ENCODE measurements at places on chromosomes 4 and X.

- no peak for DNase-seq
Measured at GRCh38 chr4:25722964-25723363, 67.3 kb downstream of the SLC34A2 start.

DNA sequence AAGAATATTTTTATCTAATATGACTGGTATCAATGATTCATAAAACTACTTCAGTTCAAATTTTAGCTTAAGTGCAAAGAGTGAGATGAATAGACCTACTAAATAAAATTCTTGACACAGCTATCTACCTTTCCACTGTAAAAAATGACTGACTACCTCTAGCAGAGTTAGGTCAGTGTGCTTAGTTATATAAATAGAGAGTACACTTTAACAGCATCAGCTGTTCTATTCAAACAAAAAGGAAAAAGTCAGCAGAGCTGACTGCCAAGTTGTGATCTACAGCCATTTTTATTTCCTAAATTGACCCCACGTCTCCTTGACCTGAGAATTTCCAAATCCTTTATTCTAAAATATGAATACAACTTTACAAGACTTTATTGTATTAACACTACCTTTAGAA lies 262.4 kb downstream of the CAMK2D start:
- DNase-seq: no peak

GRCh38 chrX:78109458-78109857 lies 5.4 kb downstream of the PGK1 start:
- no peak for DNase-seq

GRCh38 chr4:182826391-182826790 lies 90.8 kb downstream of the DCTD start:
- no peak for DNase-seq

- DNase-seq: no peak
Measured at GRCh38 chrX:149799938-149800337, 18.2 kb downstream of the MAGEA9 start.

DNA sequence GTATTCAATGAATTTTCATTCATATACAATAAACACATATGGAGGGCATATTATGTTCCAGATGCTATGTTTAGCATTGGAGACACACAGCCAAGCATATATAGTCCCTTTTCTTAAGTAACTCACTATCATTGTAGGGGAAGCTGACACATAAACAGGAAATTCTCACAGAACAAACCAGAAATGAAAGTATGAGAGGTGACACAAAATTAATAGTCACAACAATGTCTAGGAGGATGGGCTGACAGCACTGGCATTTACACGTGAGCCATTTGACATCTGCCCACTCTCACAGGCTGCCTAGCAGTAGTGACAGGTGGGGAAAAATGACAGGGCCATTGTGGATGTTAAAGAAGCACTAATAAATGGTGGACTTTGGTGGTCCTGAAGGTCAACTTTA lies 2.6 kb upstream of the CNOT6L start:
- DNase-seq: no peak

DNA sequence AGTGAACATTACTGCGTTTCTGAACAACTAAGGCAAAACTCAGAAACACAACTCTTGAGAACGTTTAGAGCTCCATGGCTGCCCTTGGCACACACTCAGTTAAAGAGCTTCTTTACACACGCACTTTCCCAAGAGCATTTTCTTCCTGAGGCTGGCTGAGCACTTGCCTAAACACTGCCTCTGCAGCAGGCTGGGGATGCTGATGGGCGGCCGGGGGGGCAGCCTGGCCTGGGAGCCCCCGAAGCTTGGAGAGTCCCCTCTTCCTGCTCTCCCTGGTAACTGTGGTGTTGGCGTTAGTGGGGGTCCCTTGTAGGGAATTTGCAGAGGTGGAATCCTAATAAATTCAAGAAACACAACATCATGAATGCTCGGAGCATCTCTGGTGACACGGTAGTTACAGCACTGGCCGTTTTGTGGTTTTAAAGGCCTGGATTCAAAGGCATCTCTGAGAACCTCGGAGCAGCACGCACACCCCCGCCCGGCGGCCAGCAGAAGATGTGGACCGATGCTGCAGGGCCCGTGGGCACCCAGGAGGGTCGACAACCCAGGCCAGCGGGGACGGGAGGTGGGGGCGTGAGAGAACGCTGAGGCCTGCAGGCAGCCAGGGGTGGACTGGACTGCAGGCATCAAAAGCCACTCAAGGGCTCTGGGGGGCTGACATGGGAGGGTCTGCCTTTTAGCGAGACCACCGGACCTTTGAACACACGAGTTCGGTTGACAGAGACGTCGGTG lies 45.4 kb downstream of the FGFRL1 start:
- no peak for DNase-seq

DNA sequence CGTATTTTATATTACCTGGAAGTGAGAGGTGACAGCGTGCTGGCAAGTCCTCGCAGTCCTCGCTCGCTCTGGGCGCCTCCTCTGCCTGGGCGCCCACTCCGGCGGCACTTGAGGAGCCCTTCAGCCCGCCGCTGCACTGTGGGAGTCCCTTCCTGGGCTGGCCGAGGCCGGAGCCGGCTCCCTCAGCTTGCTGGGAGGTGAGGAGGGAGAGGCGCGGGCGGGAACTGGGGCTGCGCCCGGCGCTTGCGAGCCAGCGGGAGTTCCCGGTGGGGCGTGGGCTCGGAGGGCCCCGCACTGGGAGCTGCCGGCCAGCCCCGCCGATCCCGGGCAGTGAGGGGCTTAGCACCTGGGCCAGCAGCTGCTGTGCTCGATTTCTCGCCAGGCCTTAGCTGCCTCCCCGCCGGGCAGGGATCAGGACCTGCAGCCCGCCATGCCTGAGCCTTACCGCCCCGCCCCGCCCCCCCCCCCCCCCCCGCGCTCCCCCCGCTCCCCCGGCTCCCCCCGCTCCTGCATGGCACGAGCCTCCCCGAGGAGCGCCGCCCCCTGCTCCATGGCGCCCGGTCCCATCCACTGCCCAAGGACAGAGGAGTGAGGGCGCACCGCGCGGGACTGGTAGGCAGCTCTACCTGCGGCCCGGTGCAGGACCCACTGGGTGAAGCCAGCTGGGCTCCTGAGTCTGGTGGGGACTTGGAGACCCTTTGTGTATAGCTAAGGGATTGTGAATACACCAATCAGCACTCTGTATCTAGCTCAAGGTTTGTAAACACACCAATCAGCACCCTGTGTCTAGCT lies 298.9 kb upstream of the MAGEB16 start:
- no peak for DNase-seq

- DNase-seq: no peak
Measured at GRCh38 chr4:120611092-120611491, 311.4 kb downstream of the PRDM5 start.

GRCh38 chr4:165439981-165440380 lies 61.2 kb downstream of the CPE start:
- DNase-seq: no peak

DNA sequence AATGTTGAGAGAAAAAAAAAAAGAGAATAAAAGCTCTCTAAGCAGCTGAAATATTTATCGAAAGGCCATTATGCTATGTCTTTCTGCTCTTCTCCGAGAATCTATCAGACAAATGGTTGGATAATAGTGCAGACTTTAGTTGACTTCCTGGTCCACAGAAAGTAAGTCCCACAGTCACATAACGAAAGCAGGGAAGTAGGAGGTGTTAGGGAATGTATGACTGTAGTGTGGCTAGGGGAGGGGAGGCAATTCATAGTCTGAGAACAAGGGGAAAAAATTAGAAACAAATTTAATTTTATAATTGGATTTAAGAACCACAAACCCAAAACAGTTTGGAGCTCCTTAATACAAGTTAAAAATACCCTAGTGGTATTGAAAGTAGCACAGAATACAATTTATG lies 79.7 kb upstream of the VEGFC start:
- peak; percentile 40 for DNase-seq

- no peak for DNase-seq
Measured at GRCh38 chr4:81424816-81425755, 46.6 kb downstream of the RASGEF1B start.

GRCh38 chr4:21113496-21114223 lies 413.4 kb downstream of the PACRGL start:
- DNase-seq: peak; percentile 79

- DNase-seq: no peak
Measured at GRCh38 chr4:182147391-182147790, 95.8 kb upstream of the TENM3 start.

DNA sequence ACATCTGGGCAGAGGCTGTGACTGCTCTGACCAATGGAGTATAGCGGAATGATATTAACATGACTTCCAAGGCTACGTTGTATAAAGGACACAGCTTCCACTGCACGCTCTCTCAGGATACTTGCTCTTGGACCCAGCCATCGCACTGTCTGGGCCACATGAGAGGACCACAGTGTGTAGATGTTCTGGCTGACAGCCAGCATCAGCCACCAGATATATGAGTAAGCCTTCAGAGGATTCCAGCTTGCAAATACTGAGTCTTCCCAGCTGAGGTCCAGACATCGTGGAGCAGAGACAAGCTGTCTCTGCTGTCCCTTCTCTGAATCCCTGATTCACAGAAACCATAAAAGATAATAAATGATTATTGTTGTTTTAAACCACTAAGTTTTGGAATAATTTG lies 146.8 kb upstream of the USP9X start:
- peak; percentile 56 for DNase-seq

DNA sequence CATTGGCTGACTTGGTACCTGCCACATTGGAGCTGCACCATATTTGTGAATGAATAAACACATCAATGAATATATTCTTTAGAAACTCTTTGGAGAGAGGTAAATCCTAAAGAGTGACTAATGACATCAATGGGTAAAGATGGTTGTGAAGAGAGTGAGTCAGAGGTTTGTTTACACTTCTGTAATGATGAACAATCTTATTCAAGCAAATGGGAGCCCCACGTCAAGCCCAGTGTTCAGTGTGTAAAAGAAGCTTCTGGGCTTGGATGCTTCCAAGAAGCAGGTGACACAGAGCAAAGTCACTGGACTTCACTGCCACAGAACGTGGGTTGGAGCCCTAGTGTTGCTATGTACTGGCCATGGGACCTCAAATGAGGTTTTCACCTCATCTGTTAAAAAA lies 319.0 kb downstream of the STK32B start:
- DNase-seq: peak; percentile 95

DNA sequence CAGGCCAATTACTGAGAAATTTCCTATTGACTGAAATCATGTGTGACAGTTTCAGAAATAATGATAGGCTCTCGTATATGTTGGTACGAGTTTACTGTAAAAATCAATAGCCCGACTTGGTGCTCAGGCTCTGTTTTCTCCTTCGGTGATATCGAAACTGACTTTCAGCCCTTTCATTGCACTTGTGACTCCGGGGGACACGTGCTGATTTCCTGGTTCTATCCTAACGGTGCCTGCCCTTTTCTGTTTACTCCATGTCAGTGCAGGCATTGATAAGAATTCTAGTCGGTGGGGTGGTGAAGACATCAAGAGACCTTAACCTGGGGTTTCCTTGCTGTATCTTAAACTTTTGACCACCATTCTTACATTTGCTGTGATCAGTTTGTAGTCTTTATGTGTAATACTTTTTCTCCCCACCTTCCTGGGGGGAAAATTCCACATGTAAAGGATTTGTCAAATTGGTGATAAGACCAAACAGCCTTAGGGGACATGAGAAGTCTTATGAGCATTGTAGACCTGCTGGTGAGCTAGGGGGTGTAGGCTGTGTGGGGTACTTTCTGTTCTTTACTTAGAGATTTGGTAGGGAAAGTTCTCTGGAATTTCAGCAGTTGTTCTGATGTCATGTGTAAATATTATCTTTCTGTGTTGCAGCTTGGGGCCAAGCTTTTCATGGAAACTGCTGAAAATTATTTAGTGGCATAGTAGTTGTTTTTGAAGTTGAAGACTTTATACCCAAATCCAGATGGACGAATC lies 52.7 kb downstream of the TMEM131L start:
- no peak for DNase-seq

DNA sequence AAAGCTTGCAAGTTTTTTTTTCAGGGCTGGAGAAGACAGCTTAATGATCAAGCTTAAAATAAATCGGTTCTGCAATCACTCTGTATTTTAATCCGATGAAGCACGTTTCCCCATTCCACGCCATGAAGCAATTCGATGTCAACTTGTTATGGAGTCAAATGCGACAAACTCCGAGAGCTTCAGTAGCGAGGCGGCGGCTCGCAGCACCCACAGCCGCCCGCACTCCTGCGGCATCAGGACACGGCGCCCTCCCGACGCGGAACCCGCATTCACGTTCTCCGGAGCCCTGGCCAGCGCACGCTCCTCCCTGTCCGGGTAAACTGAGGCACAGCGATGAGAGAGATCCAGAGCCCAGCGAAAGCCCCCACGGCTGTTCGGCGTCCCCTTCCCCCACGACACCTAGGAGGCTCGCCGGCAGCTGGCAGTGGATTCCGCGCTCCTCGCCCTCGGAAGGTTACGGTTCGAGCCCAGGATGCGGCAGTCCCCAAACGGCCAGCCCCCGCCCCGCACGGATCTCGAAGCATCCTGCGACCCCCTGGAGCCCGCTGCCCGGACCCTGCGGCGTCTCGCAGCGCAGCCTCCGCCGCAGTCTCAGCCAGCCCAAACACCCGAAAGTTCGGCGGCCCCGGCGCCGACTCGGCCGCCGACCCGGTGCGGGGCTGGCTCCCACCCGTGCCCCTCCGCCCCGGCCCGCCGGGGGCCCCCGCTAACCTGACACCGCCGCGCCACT lies 507 bp downstream of the MFAP3L start:
- no peak for DNase-seq

DNA sequence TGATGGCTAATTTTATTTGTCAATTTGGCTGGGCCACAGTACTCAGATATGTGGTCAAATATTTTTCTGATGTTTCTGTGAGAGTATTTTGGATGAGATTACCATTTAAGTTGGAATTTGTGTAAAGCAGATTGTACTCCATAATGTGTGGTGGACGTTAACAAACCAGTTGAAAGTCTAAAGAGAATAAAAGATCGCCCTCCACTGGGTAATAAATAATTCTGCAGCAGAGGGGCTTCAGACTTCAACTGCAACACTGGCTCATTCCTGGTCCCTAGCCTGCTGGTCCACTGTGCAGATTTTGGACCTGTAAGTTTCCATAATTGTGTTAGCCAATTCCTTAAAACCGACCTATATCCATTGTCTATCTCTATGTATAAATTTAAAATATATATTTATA lies 540.3 kb downstream of the PCDH18 start:
- DNase-seq: no peak

DNA sequence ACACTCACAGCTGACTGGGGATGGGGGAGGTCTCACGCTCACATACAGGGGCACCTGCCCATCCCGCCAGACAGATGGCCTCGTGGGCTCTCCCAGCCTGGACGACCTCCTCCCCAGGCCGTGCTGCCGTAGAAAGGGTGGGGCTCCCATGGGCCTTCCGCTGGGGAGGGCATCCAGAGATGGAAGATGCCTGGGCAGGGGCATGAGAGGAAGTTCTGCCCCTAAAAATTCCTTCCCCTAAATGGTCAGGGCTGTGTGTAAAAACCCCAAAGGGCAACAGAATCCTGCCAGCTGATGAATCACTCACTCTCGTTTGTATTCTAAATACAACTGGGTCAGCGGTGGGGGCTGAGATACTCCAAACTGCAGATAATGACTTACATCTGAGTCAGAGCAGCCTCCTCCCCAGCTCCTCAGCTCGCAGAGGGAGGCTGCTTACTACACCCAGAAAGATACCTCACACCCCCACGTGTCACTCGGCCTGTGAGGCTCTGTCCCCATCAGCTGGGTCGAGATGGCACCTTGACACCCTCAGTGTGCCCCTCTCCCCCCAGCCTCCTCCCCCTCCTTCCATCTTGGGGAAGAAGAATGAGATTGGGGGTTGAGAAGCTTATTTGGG lies 10.1 kb downstream of the WDR1 start:
- DNase-seq: peak; percentile 99
